ENCODE measurements at places on chromosomes 3 and 15.

DNA sequence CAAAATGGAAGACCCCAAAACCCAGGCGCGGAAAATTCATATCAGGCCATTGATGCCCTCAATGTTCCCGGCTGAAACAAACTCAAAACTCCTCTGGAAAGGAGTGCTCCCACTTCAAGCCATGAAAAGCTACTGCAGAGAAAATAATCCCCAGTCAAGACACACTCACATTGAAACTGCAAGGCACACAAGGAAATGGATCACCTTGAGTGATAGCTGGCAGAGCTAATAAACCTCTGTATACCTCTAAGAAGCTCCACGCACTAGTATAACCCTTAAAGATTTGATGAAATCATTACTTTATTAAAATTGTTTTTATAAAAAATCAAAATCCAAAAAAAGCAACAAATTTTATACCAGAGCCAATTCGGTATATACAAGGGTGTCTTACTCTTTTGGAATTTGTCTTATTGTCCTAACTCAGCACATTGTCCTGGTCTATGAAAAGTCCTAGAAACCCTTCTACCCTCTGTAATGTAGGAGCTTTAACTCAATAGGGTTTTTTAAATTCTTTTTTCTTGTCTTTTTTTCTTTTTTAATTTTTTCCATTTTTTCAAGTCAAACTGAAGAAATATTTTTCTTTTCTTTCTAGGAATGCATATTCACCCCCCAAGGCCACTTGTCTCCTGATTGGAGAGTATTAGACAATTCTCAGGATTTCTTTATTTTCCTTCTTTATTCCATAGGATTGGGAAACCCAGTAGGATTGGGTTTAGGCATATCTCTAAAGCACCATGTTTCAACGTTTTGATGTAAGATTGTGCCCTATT lies 8.5 kb downstream of the CCR5AS start:
- DNase-seq: no peak

- DNase-seq: no peak
Measured at GRCh38 chr3:86225461-86225860, 765.5 kb downstream of the VGLL3 start.

DNA sequence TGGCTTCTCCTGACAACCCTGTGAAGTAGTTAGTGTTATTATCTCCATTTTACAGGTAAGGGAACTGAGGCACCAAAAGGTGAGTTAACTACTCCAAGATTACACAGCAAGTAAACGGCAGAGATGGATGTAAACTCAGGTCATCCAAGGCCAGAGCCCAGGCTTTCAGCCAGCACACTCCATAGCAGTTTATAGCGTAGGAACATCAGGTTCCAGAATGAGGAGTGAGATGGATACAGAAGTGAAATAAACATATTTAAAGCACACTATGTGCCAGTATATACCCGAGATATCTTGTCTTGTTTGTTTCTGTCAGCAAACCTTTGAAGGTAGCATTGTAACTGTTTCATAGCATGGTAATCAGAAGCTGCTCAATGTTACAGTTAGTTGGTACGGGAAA lies 279.0 kb downstream of the OXSM start:
- no peak for DNase-seq

DNA sequence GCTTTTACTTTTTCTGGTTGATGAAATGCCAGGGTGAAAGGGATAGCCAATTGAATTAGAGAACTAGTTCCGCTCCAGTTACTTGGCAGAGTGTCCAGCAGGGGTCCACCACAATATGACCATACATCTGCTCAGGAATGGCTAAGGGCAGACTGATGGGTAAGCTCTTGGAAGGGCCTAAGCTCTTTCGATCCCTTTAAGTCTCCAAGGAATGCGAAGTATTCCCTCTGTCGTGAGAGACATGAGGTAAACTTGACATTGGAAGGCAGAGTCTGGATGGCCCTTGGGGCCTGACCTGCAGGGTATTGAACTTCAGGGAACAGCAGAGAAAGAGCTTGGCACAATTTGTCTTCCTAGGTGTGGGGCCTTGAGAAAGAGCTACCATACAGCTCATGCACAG lies 805.8 kb downstream of the PLOD2 start:
- DNase-seq: no peak

DNA sequence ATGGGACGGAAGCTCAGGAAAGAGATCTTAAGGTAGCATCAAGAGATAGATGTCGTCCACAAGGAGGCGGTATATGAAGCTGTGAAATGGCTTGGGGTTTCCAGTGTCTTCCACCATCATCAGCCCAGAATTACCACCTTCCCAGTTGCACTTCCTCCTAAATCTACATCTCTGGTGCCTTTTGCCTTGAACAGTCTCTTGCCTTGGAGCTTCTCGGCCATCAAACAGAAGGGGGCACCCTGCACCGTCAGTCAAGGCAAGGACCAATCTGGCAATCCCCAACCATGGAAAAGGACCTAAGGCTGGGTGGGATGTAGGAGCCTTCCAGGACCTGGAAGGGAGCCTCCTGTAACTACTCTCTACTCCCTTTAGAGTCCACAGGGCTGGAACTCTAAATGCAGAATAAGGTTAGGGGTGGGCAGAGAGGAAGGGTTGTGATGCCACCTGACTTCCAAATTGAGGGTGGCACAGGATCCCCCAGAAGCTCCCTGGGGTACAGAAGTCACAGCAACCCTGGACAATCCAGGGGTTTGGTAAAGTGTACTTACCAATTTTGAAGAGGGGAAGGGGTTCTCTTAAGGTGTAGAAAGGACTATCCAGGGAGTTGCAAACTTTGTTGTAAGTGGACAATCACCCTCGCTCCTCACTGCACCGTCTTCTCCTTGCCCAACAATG lies 1.0 kb upstream of the RYR3 start:
- no peak for DNase-seq

- DNase-seq: no peak
Measured at GRCh38 chr3:100605358-100605757, 4.0 kb upstream of the ADGRG7 start.

GRCh38 chr3:46954178-46954577 lies 22.4 kb downstream of the CCDC12 start:
- no peak for DNase-seq
